ENCODE measurements at places on chromosomes 3 and 15.

GRCh38 chr15:41981371-41982132, 9.2 kb upstream of the EHD4 start:
- DNase-seq, result no peak

- DNase-seq, result peak; percentile 36
Observed at GRCh38 chr3:58585994-58586393, 8.8 kb upstream of the FAM107A start.

DNA sequence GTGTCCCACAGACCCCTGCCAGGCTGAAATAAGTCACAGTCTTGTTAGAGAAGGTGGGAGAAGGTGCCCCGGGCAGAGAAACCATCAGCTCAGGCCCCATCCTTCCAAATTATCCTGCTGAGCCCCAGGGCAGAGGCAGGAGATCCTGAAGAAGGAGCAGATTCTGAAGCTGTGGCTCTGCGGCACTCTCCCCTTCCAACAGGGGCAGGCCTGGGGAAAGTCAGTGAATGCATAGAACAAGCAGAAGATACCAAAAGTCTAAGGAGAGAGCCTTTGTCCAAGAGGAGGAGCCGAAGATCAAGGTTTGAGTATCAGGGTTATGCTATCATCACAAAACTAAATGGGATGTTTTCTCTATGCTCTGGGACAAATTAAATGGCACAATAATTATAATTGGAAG, 249.3 kb downstream of the XXYLT1 start:
- DNase-seq, result no peak

DNA sequence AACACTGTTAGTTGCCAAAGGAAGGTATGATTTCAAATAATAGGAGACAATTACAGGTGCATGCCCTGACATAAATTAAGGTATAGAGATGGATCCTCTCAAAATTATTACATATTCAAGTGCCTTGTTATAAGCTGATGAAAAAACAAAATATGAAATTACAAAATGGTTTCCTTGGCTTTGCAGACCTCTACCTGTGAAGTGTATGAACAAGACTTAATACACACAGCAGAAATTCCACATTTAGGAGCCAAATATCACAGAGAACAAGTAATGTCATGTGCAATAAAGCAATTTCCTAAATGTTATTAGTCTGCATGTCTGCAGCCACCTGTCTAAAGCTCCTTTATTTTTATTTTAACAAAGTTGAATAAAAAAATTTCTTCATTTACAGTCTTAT, 151.5 kb downstream of the ALCAM start:
- DNase-seq, result no peak

- DNase-seq, result no peak
Observed at GRCh38 chr3:154464440-154465190, 34.6 kb upstream of the GPR149 start.

DNA sequence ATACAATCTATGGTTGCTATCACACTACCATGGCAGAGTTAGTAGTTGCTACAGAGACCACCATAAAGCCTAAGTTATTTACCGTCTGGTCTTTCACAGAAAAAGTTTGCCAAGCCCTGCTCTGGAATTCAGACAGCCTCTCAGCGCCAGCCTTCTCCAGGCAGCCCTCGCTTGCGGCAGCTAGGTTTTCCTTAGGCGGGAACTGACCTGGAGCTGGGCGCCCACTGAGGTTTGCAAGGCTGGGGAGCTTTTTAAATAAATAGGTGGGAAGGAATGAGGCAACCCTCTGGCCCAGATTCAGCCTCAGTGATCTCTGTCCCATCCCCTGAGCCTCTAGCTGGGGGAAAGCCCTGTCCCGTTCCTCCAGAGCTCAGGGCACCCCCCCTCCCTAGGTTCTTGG, 1.2 kb downstream of the CTSH start:
- DNase-seq, result no peak

DNA sequence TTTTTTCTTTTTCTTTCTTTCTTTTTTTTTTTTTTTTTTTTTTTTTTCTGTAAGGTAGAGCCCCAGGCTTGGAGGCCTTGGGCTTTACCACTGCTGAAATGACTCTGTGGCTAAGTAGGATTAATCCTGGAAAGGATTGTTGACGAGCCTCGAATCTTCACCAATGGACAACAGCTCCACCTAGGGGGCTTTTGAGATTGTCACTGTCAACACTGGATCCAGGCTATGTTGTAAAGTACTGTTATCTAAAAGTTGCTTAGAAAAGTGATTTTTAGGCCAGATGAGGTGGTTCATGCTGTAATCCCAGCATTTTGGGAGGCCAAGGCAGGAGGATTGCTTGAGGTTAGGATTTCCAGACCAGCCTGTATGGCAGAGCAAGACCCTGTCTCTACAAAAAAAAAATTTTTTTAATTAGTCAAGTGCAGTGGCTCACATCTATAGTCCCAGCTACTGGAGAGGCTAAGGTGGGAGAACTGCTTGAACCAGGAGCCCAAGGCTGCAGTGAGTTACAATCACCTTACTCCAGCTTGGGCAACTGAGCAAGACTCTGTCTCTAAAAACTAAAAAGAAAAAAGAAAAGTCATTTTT, 41.6 kb downstream of the KLHL18 start:
- peak; percentile 48 for DNase-seq

DNA sequence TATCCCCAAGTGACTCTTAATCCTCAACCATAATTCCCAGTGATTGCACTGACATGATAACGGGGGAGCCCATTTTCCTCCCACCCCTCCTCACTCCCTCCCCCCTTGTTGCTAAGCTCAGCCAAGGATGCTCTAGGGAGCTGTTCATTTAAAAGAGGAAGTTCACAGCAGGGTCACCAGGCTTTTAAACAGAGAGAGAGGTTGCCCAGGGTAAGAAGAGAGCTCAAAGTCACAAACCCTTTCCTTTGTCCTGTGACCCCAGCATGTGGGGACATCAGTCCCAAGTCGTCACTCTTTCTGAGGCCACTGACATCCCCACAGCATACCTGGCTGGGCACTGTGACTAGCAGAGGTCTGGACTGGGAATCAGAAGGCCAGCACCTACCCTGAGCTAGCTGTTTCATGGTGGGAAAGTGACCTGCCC, 144.1 kb downstream of the RORA start:
- no peak for DNase-seq

- DNase-seq, result no peak
Observed at GRCh38 chr3:125278155-125278554, 65.6 kb upstream of the SLC12A8 start.

GRCh38 chr3:195897853-195898415, 10.4 kb downstream of the TNK2 start:
- DNase-seq, result no peak

- no peak for DNase-seq
Observed at GRCh38 chr15:77456746-77457145, 36.1 kb downstream of the HMG20A start.

DNA sequence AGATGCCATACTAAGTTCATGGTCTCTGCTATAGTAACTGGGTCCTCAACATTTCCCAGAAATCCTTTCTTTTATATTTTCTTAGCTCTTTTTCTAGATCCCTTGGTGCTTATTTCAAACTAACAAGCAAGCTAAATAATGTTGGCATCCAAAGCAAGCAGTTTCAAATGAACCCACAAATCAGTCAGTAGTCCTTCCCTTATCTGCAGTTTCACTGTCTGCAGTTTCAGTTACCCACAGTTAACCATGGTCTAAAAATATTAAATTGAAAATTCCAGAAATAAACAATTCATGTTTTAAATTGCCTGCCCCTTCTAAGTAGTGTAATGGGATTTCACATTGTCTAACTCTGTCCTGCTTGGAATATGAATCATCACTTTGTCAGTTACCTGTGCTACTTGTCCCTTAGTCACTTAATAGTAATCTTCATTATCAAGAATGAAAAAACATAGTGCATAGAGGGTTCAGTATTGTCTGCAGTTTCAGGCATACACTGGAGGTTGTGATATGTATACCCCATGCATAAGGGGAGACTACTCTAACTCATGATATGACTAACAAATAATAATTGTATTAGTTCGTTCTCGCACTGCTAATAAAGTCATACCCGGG, 633.7 kb downstream of the MECOM start:
- no peak for DNase-seq

GRCh38 chr3:141812084-141812483, 48.9 kb downstream of the GRK7 start:
- DNase-seq, result no peak

- DNase-seq, result no peak
Observed at GRCh38 chr3:121064121-121064520, 156.1 kb downstream of the STXBP5L start.

- DNase-seq, result no peak
Observed at GRCh38 chr3:188646592-188646991, 492.6 kb downstream of the LPP start.

DNA sequence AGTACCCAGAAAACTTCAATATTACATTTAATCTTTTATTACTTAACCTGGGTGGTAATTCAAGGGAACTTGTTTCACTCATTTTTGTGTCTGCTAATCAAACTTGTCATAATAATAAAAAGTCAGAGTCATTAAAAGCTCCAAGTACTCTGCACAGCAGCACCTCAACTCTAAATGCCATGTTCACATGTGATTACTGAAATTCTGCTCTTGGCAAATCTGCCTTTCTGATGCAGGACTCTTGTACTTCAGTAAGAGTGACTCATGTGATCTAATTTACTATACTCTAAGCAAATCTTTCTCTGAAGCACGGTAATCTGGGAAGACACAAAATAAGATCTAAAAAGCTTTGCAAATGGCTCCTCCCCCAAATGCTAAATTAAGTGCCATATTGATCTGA, 6.4 kb downstream of the ROBO1 start:
- no peak for DNase-seq

- DNase-seq, result peak; percentile 41
Observed at GRCh38 chr3:5095886-5096285, 26.2 kb upstream of the ARL8B start.

DNA sequence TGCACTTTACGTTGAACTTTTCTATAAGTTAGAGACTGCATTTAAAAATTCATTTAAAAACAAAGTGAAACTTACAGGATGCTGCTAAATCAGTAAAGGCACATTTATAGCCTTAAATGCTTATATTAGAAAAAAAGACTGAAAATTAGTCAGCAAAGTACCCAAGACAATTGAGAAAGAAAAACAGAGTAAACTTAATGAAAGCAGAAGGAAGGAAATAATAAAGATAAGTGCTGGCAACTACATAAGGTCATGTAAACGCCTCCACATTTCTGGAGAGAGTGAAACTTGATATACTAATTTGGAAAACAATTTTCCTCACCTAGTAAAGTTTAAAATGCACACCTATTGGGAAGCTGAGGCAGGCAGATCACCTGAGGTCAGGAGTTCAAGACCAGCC, 58.2 kb upstream of the ACAN start:
- no peak for DNase-seq

- DNase-seq, result no peak
Observed at GRCh38 chr15:73161546-73161945, 109.3 kb downstream of the NEO1 start.

DNA sequence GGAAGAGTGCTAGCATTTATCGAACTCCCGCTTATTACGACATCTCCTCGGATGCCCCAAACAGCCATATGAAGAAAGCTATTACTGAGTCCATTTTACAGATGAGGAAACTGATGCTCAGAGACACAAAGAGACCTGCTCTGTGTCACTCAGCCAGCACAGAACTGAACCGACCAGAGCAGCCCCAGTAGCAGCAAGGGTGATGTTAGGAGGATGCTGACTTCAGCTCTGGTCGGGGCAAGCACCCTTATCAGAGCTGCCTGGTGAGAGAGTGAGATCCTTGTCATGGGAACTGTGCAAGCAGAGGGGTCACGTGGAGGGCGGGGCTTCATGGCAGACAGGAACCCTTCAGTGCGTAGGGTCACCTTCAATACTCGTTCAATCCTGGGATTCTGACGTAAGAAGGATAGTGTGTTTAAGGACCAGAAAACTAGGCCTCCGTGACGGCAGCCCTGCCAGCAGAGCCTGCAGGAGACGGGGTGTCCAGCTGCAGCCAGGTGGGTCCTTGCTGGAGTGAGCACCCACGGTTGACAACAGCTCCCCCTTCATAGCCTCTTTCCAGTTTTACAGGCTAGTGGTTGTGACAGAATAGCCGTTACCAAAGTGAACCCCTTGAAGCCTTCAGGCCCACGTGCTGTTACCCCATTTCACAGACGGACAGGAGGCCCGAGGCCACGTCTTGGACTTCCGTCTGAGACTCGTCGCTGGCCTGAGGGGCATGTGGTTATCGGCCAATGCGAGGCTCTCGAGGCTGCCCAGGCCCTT, 12.0 kb upstream of the IQSEC1 start:
- no peak for DNase-seq

DNA sequence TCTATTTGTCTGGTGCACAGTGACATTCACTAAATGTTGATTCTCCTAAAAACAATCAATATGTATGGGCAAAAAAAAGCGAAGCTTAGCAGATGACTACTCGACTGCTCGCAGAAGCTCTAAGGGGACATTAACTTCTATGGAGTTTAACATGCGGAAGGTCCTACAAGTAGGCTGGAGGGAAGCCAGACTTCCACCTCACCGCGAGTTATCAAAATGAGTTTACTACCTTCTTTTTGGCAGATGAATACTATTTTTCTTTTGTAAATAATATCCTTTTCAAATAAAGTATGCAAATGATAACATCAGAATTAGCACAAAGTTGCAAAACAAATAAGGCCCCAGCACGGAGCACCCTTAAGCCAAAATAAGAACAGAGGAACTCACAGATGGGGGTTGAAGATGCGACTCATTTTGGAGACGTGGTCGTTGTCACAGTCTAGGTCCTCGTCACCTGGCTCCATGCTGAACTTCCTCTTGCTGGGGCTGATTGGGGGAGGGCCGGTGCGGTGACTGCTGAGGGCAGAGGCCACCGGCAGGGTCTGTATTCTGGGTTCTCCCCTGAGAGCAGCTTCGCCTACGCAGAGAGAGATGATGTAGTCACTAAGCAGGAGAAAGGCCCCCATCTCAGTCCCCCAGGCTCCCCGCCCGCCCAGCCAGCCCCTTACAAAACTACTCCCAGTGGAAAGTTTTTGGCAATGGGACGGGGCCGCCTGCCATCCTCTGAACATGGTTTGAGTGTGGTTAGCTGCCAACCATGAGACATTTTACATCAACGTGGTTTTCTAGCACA, 42.1 kb downstream of the VGLL4 start:
- DNase-seq, result no peak

DNA sequence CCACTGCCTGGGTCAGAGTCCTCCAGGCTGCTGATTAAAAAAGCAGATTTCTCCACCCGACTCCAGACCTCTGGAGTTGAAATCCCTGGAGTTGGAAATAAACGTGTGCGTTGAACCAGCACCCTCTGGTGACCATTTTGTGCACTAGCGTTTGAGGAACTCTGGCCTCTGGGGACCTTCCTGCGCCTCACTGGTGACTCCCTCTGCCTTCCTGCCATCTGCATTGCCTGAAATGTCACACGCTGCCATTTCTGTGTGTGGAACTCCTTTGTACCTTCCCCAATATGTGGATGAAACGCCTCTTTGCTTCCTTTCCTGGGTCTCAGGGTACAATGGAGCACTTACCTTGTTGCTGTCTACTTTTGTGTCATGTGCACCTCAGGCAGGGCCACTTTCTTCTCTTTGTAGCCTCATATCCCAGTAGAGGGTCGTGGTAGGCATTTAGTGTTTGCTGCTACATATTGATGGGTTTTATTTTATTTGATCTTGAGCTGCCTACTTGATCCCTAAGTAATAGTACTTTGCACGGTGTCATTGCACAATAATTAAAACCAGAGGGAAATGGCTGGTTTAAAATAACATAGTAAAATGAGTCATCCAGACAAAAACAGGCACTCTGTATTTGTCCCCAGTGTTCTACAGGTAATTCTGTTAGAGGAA, 56.8 kb downstream of the GPR171 start:
- peak; percentile 61 for DNase-seq

Measured in frontal cortex (tissue), 4 donors.